ENCODE measurements at places on chromosomes 4 and X.

GRCh38 chr4:23877758-23878229 lies 12.1 kb downstream of the PPARGC1A start:
- no peak for DNase-seq

DNA sequence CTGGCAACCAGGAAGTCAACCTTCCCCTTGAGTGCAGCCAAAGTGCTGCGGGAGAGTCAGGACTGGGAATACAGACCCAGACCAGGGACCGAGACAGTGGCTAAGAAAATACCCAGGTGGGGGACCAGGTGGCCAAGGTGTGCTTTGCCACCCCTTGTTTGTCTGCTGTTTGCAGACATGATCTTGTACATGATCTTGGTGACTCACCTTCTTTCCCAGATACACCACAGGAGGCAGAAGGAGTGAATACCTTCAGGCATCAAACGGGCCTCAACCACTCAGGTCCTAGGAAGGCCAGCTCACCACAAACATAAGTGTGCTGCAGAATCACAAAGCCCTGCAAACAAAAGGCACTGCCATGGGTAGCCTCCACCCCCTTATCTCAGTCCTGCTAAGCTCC lies 62.0 kb downstream of the CNGA2 start:
- DNase-seq = no peak

DNA sequence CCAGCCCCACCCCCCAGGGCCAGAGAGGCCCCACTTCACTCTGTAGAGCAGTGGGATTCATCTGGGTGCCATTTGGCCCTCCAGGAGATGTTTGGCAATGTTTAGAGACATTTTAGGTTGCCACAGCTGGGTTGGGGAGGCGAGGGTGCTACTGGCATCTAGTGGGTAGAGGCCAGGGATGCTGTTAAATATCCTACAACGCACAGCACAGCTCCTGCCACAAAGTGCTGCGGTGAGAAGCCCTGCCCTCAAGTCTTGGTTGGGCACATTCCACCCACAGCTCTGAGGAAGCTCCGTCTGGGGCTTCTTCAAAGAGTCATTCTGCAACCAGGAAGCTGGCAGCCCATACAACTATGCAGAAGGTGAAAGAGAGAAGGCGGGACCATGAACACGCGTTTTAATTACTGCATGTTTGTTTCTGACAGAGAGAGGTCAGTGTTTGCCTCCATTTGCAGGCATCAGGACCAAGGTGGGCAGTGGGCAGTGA lies 48.1 kb upstream of the FAM9C start:
- no peak for DNase-seq

- no peak for DNase-seq
These were observed 247.8 kb downstream of the ADGRL3 start for GRCh38 chr4:61447918-61448317.

DNA sequence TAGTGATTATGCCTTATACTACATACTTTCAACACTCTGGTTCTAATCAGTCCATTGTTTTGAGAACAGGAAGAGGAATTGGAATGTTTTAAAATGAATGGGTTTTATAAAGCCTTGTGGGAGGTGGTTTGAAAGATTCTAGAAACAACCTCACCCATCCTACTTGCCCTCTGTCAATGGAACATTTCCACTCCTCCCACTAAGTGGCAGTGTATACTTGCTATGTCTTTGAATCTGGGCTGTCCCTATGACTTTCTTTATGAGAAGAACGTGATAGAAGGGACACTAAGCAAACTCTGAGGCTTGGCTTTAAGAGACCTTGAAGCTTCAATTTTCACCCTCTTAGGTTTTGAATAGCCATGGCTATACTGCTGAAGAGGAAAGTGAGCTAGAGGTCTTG lies 611.2 kb downstream of the PPP4R3C start:
- no peak for DNase-seq

GRCh38 chr4:151777471-151777870 lies 16.7 kb upstream of the GATB start:
- DNase-seq = no peak

DNA sequence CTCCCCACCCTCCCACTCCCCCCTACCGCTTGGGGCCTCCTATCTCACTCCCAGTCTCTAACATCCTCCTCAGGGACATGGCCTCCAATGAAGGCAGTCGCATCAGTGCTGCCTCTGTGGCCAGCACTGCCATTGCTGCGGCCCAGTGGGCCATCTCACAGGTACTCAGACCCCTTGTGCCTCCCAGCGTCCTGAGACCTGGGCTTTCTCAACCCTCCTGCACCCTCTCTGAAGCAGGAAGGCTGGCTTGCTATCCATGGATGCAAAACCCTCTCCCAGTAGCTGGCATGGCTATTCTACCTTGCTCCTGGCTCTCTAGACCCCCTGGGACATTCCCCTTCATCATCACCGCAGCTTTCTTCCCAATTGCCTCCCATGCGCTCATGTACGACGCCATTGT lies 13.3 kb upstream of the UBA1 start:
- no peak for DNase-seq

DNA sequence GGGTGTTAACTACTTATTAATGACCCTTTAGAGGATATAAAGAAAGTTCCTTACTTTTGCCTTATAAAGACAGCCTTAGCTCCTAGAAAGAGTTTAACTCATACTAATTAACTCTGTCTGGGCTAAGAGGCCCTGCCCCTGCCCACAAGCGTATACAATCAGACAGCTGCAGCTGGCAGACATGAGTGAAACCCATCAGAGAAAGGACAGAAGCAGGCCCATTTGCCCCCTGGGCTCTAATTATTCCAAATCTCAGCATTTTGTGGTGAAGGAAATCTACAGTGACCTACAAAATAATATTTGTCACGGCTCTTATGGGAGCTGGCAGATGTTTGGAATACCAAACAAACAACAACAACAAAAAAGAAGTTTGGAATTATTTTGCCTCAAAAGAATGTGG lies 71.8 kb downstream of the CHRDL1 start:
- no peak for DNase-seq

DNA sequence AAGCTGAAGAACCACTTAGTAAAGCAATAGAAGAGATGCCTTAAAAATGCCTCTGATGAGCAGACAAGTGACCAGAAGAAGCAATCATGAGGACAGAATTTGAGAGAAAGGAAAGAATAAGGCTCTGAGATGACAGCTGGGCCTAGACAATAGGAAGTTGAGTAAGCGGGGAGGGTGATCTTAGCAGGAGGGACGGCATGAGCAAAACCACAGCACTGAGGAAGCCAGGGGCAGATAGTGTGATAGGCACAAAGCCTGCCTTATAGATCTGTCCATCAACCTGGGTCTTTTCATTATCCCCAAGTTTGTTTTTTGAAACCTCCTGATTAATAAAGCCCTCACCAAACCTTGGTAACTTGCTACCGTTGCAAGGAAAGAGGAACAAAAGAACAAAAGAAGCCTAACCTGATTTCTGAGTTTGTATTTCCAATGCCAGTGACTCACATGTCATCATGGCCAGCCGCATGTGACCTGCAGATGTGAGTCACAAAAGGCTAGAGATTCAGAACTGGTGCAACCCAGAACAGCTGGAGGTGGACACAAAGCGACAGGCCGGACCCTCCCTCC lies 55.7 kb upstream of the PPARGC1A start:
- DNase-seq = no peak

- DNase-seq = no peak
These were observed 804.5 kb downstream of the C4orf33 start for GRCh38 chr4:129900430-129900953.

- no peak for DNase-seq
These were observed at the start of gene NLGN3 for GRCh38 chrX:71144651-71145050. Gene NLGN3, plus strand, starts transcription at chrX:71144841. Its CDS starts 2,909 bp downstream, at chrX:71147750.

DNA sequence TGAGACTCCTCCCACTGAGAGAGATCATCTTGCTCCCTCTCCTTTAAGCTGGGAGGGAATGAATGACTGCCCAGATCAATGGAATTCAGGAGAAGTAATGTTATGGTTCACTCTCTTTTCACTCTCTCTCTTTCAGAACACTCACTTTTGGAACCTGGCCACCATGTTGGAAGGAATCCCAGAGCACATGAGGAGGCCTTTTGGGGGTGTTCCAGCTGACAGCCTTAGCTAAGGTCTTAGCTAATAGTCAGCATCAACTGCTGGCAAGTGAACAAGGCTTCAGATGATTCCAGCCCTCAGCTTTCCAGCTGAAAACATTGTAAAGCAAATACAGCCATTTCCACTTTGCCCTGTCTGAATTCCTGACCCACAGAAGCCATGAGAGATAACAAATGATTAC lies 124.0 kb upstream of the CLNK start:
- no peak for DNase-seq

DNA sequence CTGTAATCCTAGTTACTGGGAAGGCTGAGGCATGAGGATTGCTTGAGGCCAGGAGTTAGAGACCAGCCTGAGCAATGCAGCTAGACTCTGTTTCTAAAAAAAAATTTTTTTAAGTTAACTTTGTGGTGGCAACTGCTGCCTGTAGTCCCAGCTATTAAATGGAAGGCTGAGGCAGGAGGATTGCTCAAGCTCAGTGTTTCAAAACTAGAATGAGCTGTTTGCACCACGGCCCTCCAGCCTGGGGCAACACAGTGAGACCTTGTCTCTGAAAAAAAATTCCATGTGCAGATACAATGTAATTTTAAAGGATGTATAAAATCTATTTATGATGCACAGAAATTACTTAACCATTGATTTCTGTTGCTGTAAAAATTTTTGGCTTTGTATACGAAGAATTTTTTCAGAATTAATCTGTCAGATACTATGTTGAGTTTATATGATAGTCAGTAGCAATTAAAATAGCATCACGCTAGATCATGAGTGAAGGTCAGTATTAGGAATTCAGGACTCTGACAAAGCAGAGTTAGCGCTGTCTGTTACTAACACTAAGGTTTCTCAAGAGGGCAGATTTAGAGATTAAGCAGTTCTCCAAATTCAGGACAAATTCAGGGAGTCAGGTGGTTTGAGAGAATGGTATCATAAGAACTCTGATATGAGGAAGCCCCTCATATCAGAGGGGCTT lies 8.3 kb upstream of the AGA start:
- DNase-seq = no peak

GRCh38 chr4:145012841-145013240 lies 85.2 kb downstream of the ANAPC10 start:
- no peak for DNase-seq

GRCh38 chr4:94678896-94679295 lies 78.9 kb upstream of the BMPR1B start:
- DNase-seq = no peak

DNA sequence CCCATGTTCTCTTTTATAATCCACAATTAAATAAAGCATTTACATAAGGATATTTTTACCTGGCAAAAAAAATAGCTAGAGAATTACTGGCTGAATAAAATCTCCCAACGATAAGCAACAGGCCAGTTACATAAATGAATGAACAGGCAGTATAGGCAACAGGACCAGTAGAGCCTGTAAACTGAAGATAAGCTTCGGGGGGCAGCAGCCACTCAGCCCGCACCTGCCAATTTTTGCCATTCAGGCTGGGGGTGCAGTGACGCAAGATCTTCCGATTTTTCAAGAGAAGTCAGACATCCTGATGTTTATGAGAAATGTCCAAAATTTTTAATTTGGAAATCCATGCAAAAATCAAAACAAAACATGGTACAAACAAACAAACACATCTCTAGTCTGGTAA lies 49.0 kb upstream of the CDKN2AIP start:
- DNase-seq = no peak

DNA sequence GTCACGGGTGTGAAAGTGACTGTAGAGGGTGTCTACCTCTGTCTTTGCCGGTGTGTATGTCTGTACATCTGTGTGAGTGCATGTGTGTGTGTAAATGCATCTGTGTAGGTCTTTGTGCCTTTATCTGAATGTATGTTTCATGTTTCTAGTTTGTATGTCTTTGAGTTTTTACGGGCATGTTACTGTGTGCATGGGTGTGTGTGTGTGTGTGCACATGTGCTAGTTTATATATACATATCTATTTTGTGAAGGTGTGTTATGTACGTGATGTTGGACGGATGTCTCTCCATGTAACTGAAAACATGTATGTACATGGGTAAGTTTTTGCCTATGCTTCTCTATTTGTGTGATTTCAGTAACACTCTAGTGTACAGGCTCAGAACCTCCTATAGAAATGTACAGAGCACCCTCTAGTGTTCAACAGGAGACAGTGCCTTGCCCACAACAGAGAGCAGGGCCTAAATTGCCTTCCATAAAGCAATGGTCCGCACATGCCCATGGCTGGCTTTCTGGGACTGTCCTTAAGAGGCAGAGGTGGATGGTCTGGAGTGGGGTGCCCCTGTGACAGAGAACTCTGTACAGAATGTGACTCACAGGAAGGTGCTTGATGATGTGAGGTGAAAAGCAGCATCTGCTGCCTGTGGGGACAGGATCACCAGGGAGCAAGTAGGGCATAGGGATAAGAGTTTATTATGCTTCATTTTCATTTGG lies 343.5 kb downstream of the RAPGEF2 start:
- no peak for DNase-seq

- DNase-seq = no peak
These were observed 439.5 kb upstream of the MAGEB2 start for GRCh38 chrX:29775890-29776289.

GRCh38 chr4:81714291-81714690 lies 242.6 kb upstream of the RASGEF1B start:
- no peak for DNase-seq

DNA sequence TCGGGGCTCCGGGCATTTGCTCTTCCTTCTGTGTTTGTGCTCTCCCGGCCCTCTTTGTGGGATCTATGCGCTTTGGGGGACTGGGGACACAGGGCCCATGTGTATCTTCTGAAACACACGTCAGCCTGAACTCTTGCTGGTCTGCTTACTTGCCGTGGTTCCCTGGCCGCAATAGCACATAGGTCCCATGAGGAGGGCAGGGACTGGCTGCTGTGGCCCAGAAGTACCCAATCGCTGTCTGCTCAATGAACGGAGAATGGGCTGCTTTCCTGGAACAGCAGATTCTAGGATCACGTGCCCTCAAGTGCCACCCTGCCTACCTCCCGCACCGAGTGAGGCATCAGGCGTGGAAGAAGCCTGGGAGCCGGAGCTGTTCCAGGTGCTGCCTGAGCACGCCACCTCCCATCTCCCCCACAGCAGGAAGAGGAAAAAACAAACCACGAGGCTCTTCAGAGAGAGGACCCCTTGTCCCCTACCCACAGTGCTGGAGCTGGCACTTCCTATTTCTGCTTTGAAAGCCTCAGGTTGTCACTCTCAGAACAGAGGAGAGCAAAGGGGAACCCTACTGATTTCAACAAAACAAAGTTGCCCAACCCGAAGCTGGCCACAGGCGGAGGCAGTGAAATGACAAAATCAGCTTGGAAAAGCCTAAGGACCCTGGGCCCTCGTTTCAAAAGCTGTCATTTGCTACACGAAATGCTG lies 3.8 kb downstream of the G6PD start:
- no peak for DNase-seq

- DNase-seq = no peak
These were observed 737.9 kb downstream of the RAB28 start for GRCh38 chr4:12746221-12746620.

DNA sequence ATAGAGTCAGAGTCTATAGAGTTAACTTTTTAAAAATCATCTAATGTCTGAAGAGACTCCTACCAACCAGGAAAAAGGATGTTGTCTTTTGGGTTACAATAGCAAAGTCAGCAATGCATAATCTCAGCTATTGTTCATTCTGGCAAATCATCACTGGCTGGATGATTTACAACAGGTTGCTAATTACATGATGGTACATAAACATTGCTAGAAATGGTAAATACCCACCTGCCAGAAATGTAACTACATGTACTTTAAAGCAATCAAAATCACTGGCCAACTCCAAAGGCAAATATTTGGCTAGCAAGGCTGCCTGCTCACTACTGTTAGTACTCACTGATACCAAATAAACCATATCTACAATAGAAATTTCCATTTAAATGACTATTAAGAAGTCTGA lies 91.1 kb downstream of the PPP3CA start:
- DNase-seq = no peak
